ENCODE measurements at places on chromosomes 2 and 18.
A peak's percentile ranks its signal among the peaks of the same experiment; 100 is the strongest.

DNA sequence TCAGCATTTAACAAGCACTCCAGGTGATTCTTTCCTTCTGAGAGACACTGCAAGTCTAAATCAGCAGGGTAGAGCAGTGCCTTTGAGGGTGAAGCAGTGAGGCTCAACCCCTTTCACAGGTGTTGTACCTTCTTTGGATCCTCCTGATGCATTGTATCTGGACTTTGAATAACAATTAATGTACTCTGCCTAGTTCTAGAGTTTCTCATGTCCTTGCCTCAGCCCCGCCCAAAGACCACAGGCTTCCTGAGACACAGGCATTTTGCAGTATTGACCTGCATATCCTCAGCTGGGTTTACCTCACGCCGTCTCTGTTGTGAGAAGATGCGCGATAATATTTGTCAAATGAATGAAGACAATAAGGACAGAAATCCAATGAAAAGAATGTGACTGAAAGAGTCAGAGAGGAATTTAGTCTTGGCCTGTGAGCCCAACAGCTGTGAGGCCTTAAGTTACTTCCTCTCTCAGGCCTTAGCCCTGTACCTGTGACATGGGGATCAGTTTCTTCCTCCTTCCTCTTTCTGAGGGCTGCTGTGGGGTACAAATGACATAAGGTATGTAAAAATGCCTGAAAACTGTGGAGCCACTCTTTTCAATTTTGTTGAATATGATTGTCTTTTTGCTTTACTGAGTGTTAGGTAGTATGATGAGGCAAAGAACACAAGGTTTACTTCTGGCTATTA, 43.7 kb downstream of the WIPF1 start:
- no peak for DNase-seq

DNA sequence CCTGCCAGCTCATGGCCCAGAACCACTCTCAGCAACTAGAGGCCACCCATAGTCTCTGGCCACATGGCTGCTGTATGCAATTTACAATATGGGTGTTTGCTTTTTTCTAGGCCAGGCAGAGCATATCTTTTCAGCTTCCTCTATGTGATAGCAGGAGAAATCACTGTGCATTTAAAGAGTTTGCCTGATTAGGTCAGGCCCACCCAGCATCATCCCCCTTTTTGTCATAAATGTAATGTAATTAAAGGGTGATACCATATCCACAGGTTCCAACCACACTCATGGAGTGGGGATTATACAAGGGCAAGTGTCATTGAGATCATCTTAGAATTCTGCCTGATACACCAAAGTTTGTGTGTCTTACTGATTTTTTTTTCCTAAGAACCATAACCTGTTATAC, 71.7 kb upstream of the TTC21B start:
- DNase-seq = no peak

GRCh38 chr2:109137616-109138015, 8.6 kb downstream of the SH3RF3 start:
- no peak for DNase-seq

DNA sequence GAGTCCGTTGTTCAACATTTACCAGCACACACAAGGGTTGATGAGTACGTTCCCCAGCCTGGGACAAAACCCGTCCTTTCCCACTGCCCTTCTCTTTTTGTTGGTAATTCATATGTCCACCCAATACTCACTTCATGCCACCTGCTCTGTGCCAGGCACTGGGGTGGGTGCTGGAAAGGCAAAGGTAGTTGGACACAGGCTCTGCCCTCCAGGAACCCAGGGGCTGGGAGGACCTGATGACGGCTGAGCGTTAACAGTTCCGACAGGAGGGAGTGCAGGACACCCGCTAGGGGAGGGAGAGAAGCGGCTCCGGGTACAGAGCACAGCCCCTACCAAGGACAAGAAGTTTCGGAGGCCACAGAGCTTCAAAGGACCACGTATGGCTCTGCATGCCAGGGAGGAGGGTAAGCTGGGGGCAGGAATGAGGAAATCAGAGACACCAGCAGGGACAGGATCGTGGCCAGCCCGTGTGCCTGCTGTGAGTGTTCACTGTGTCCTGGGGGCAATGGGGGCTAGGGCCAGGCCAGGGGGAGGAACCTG, 134.1 kb upstream of the GPC1 start:
- no peak for DNase-seq

- DNase-seq = no peak
Observed at GRCh38 chr2:72145658-72146329, 1.9 kb downstream of the CYP26B1 start.

DNA sequence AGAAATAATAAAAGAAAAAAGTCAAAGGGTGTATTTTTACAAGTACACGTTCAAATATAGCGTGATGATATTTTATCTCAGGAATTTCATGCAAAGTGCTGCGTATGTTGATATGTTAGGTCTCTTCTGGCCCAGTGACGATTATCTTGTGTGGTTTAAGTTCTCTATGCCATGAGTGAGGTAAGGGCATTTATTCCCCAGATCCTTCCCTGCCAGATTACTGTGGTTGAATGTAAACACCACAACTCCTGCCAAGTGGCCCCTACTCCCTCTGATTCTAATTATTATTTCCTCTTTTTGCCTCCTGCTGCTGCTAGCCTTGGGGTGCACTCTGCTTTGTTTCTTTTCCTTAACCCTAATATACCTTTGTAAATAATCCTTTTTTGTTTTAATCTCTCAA, 12.2 kb downstream of the SCN2A start:
- no peak for DNase-seq

DNA sequence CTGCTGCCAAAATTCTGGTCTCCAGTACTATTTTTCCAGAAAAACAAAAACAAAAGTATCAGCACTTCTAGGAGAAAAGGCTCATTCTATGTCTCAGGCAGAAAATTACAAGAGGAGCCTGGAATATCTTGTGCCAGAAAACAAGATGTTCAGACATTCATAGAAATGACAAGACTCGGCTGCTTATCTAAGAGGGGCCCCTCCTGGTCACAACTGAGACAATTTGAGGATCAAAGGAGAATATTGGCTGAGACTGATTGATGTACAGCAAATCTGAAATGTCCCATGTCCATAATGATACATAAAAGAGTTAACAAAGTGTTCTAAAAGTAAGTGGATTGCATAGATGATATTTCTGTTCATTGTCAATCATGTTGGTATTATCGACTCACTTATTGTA, 2.4 kb upstream of the RPS7 start:
- no peak for DNase-seq

DNA sequence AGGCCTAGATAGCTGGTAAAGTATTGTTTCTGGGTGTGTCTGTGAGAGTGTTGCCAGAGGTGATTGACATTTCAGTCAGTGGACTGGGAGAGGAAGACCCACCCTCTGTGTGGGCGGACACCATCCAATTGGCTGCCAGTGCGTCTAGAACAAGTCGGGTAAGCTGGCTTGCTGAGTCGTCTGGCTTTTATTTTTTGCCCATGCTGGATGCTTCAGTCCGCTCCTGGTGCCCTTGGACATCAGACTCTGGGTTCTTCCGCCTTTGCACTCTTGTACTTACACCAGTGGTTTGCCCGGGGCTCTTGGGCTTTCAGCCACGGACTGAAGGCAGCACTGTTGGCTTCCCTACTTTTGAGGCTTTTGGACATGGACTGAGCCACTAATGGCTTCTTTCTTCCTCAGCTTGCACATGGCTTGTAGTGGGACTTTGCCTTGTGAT, 24.3 kb downstream of the DIS3L2 start:
- DNase-seq = no peak

DNA sequence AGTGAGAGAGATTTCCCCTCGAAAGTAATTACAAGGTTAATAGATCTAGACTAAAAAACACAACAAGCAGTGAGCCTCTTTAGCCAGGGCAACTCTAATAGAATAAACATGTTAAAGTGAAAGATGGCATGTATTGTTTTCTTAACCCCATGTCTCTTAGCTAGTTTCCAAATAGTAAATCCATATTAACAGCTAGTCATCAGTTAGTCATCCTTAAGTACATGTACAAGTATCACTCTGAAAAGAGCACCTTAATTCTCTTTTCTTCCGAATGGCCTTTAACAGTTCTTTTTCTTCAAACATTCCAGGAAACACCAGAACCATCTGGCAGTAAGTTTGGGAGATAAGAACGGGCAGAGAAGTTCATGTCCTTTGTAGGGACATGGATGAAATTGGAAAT, 1480.0 kb downstream of the LRP1B start:
- DNase-seq = no peak

- peak; percentile 78 for DNase-seq
Observed at GRCh38 chr2:152189622-152190495, 14.3 kb upstream of the STAM2 start.

GRCh38 chr2:160703648-160704585, 210.3 kb upstream of the RBMS1 start:
- DNase-seq = no peak

GRCh38 chr2:182606728-182607681, 109.1 kb upstream of the DNAJC10 start:
- no peak for DNase-seq

GRCh38 chr18:63936932-63937393, 12.1 kb upstream of the HMSD start:
- DNase-seq = no peak

DNA sequence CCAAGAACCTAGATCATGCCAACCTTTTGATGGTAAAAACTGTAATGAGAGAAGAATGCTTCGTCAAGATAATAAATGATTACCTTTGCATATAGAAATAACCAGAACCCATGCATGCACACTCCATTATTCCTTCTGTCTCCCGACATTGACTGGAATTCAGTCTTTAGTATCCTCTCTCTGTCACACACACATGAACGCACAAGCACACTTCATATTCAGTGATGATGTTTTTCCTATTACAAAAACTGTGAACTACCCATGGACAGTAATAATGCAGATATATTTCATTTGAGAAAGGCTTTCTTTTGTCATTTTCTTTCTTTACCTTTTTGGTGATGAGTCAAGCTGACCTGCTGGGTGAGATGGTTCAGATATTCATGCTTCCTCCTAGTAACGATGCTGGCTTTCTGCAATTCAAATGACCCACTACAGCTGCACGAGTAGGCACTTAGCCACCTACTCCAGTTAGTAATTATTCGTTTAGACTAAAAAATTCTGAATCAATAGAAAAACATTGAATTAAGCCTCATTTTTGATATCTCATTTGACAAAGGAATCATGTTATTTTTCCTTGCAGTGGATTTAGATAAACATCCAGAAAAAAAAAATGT, 382.2 kb downstream of the TGIF1 start:
- no peak for DNase-seq

- DNase-seq = peak; percentile 88
Observed at GRCh38 chr2:235594041-235594440, 100.2 kb downstream of the AGAP1 start.

GRCh38 chr2:133166031-133166430, 402.2 kb downstream of the NCKAP5 start:
- no peak for DNase-seq

- DNase-seq = no peak
Observed at GRCh38 chr2:165933211-165933910, 20.2 kb downstream of the TTC21B start.

GRCh38 chr2:61967262-61967661, 61.8 kb downstream of the COMMD1 start:
- no peak for DNase-seq

DNA sequence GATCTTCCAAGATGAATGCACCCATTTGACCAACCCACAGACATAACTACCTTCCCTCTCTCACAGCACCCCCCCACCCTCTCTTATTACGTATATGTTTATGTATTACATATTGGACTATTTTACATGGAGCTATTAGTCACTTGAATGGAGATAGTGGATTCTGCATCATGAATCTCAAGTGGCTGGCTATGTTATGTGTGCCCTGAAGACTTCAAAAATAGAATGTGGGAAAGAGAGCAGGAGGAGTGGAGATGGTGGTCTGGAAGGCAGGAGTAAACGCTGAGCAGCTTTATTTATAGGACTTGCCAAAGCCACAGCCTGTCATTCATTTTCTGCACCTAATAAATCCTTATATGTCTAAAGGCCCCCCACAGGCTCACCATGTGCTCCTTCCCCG, 4.9 kb downstream of the ANTXR1 start:
- no peak for DNase-seq

GRCh38 chr2:111100087-111100764, 20.5 kb upstream of the BCL2L11 start:
- no peak for DNase-seq

DNA sequence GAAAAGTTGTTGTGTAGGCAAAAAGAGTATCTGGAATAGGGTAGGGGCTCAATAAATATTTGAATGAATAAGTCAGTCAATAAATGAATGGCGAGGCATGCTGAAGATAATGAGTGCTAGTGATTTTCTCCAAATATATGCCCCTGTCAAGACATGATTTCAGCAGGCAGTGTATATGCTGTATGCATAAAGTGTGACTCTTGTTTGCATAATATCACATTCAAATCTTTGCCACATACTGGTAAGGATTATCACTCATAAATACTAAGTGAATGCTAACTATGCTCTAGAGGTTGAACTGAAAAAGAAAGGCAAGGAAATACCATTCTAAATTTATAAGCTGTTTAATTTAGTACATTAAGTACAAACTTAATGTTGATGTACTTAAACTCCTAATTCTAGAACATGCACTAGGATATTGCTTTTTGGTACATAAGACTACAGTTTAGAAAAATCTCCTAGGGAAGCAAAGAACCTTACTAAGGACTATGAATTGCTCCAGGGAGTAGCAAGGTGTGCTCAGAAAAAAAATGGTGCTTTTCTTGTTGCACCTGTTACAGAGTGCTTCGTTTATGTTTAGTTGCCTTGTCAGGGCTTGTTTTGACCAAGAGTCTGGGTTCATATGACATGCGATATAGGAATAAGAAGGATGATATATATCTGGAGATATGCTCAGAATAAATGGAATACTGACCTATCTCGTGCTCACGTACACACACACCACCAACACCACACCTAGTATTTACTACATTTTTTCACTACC, 224.0 kb upstream of the TANK start:
- no peak for DNase-seq

DNA sequence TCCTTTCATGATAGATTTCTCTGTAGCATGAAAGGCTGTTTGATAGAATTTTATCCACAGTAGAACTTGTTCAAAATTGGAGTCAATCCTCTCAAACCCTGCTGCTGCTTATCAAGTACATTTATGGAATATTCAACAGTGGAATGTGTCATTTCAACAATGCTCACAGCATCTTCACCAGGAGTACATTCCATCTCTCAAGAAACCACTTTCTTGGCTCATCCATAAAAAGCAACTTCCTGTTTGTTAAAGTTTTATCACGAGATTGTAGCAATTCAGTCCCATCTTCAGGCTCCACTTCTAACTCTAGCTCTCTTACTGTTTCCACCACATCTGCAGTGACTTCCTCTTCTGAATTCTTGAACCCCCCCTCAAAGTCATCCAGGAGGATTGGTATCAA, 29.4 kb downstream of the PDCL3 start:
- no peak for DNase-seq

GRCh38 chr2:156343940-156344301, 11.4 kb upstream of the NR4A2 start:
- no peak for DNase-seq
